ENCODE measurements at places on chromosomes 11 and 22.

- no peak for DNase-seq
These were observed 91.7 kb upstream of the CLMP start for GRCh38 chr11:123286761-123287160.

DNA sequence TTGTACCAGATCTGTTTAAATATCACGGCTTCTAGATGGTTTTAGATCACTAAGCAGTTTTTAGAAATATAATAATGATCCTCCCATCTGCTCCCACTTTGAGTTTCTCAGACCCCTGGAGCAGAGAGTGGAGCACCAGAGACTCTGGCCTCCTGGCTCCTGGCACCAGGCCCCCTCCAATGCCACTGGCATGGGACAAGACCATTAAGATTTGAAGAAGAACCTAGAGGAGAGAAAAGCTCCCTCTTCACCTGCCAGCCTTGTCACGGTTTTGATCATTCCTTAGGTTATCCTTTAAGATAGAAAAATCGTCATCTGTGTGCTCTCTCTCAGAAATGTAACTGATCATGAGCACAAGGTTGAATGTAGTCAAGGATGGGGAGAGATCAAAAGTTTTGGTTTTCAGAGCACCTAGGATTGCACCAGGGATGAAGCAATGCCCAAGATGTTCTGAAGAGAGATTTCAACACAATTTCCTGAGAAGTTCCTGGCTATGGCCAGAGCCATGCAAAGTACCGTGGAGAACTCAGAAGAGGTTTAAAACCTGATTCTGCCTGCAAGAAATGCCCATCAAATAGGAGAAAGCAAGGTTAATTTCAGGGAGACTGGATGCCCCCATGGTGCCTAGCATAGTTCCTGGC, 22.2 kb downstream of the IL10RA start:
- no peak for DNase-seq

DNA sequence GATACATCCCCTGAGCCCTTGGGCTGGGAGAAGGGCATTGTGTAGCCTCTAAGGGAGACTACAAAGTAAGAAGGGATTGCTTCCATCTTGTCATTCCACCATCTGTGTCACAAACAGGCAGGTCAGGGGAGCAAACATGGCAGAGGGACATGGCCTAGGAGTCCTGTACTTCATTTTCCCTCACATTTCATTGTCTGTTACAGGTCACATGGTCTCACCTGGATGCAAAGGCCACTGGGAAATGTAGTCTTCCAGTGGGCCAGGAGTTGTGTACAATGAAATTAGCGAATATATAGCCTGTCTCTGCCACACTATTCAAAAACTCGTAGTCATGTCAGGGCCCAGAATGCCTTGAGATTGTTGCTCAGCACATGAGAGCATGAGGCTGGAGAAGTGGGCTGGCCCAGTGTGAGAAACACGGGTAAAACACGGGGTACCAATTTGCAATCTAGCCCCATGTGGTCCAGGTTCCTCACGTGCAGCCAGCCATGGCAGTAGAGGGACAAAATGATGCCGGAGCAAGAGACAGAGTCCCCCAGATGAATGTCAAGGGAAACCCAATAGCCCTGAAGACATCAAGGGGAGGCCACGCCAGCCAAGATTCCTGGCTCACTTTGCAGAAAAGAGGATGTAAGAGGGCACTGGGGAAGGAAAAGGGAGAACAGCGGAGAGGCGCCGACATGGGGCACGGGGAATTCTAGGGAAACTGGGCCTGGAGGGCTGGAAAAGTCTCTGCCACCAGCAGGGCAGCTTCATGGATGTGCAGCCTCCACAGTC, 47.7 kb upstream of the EMID1 start:
- no peak for DNase-seq

GRCh38 chr11:114564831-114565230, 5.2 kb upstream of the NXPE1 start:
- no peak for DNase-seq

DNA sequence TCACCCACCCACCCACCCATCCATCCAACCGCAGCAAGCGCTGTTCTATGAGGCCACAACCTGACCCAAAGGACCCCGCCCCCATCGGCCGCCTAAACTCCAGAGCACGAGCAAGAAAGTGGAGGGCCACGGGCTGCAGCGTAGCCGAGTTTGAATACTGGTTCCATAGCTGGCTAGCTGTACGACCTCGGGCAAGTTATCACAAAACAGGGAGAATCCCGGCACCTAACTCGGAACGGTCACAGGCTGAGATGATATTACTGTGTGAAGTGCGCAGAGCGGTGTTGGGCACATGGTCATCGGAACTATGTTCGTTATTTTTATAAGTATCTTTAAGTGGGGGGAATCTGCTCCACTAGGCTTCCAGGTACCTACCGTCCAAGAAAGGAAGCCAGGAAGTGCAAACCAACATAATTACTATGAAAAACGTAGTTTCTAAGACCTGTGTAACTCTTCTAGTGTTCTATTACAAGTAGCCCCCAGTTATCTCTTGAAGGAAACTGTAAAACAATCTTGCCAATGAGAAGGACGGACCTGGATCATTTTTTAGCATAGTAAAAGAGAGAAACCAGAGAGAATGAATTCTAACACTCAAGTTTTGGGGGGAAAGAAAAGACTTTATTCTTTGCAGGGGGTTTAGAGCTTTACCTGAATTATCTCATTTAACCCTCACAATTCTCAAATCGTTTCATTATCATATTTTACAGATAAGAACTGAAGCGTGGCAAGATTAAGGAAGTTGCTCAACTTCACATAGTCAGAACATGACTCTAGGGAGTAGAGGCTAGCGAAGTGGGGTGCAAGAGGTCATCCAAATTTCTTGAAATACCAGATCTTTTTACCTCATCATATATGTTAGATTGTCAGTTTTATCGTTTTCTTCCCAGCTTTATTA, 663 bp upstream of the BUD13 start:
- DNase-seq = no peak

- no peak for DNase-seq
These were observed 44.6 kb downstream of the WT1 start for GRCh38 chr11:32390712-32391111.

GRCh38 chr22:36541831-36542411, 13.0 kb upstream of the EIF3D start:
- DNase-seq = no peak

DNA sequence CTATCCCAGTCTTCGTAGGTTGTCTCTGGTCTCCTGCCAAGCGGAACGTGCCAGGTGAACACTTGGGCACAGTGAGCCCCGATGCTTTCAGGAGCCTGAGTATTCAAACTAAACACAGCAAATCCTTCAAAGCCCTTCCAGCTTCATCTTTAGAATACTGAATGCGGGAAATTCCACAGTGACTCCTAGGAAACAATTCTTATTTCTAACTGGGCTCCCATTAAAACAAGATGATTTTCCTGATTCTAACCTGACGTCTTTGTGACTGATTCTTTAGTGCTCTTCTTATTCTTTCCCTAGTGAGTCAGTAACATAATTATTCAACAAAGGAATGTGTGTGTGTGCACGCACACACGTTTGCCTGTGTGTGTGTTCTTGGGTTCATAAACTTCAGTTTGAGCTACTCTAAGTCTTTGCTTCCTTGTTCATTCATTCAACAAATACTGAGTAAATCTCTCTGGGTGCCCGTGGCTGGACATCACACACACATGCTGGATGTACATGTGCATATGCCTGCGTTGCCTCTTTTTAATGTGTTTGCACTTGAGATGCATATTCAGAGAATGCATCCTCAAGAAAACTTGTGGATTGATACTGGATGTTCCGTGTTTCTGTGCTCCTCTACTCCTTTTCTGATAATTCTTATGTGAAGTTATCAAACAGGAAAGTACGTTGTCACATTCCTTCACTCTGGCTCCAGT, 134.5 kb downstream of the WNT7B start:
- no peak for DNase-seq

DNA sequence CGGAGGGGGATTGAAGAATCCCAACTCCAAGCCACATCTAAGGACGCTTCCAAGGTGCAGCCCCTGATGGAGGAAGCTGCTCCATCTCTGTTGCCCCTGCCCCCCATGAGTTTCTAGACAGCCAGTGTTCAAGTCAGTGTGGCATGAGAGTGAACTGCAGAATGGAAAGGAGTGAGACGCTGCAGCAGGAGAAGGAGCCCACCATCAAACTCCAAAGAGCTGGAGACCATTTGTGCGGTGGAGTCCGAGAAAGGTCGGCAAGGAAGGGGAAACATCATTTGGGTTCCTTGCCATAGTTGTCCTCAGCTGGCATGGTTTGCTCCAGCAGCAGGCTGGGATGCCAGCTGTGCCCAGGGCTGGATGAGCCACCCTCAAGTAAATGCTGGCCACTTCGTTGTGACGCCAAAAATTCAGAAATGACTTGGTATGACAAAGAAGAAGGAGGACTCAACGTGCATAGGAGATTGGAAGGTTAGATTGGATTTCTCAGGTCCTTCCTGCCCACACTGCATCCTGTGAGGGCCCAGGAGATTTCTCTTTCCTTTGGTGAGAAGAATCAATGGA, 16.4 kb downstream of the APOL2 start:
- no peak for DNase-seq

DNA sequence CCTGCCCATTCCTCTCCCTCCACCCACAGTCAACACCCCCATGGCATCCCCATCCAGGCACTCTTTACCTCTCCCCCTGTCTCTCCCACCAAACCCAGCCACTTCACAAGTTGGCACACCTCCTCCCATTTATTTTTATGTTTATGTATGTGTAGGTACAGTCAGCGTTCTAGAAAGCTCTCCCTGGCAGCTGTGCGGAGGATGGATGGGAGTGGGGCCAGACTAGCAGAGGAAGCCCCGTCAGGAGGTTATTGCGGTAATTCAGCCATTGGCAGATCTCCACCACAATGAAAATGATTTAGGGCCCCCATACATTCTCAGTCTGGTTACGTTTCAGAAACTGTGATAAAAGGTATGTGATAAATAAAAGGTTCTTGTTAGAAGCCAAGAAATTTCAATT, 51.3 kb downstream of the BTG4 start:
- no peak for DNase-seq

DNA sequence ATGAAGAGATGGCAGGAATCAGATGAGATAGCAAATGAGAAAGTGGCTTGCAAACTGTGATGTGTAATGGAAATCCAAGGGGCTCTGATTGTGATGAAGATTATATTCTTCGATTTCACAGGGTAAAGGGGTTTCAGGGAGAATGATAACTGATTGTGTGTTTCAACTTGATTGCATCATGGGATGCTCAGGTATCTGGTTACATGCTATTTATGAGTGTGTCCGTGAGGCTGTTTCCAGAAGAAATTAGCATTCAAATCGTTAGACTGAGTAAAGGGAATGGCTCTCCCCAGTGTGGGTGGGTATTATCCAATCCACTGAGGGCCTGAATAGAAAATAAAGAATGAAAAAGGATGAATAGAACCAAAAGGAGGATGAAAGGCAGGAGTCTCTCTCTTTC, 278.7 kb upstream of the LARGE1 start:
- DNase-seq = no peak

- DNase-seq = no peak
These were observed 13.6 kb upstream of the TRIM29 start for GRCh38 chr11:120151536-120151935.

GRCh38 chr11:134124660-134125451, 56.0 kb downstream of the JAM3 start:
- DNase-seq = peak; percentile 41

GRCh38 chr11:117824571-117825537, at the start of gene FXYD2:
Gene FXYD2 (minus strand): TSS chr11:117824744. CDS start chr11:117824678, 66 bp downstream.
- DNase-seq = no peak

GRCh38 chr11:133600306-133600705, 68.0 kb upstream of the OPCML start:
- no peak for DNase-seq

- no peak for DNase-seq
These were observed 1.1 kb downstream of the CAVIN3 start for GRCh38 chr11:6319001-6319703.

DNA sequence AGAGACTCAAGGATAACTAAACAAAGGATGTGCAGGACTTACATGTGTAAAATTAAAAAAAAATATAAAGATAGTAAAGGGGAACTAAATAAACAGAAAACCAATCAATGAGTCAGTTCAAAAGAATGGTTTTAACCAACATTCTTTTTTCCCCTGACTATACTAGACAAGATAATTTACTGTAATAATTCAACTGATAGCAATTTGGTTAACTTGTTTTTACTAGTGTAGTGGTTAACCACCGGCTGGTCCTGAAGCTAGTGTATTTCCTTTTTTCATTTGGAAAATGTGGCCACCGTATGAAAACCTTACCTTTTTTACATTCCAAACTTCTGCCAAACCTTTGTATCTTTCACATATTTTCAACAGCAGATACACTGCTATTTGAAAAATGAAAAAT, 123.1 kb downstream of the ARHGAP42 start:
- DNase-seq = no peak

DNA sequence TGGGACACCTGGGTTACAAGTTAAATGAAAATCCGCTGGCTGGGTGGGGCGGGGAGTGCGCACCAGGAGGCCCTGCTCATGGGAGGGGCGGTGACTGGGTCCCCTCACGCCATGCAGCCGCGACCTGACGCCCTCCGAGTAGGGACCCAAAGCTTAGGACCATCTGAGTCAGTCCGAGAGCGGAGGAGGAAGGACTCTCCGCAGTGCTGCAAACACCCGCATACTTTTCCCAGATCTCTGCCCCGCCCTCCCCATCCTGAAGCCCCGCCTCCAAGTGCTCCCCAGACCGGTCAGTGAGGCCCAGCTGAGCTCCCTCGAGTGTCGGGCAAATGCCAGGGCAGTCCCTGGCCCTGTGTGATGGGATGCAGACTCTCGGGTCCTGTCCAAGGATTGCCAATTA, 6.6 kb upstream of the FLI1 start:
- no peak for DNase-seq

- no peak for DNase-seq
These were observed 65.3 kb downstream of the MCM5 start for GRCh38 chr22:35465109-35465701.

GRCh38 chr11:76307396-76307795, 73.5 kb downstream of the THAP12 start:
- no peak for DNase-seq

GRCh38 chr11:121412000-121412587, 40.0 kb upstream of the SORL1 start:
- no peak for DNase-seq

DNA sequence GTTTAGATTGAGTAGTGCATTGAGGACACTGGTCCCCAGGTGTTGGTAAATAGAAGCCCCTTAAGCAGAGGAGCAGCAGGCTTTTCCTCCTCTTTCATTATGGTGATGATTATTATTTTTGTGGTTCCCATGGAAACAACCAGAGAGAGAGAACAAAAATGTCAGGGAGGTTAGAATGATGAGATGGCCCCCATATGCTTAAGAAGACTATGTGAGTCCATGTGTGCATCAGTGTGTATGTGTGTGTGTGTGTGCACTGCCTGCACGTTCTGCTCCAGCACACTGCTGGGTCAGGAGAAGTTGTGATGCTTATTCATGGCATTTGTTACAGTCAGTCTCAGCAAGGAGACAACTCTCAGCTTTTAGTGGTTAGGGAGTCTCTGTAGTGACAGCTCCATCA, 724.2 kb downstream of the NTM start:
- no peak for DNase-seq

GRCh38 chr22:19687561-19688300, 26.6 kb upstream of the SEPTIN5 start:
- DNase-seq = no peak

Data from thymus (tissue), 14 donors.